ENCODE measurements at places on chromosomes 16 and 17.

- no peak for DNase-seq
Measured at GRCh38 chr17:50406578-50406977, 9.3 kb upstream of the LRRC59 start.

GRCh38 chr16:89350701-89351380 is 133.3 kb downstream of the ZNF778 start:
- no peak for DNase-seq

GRCh38 chr17:28616281-28616680 is 2.3 kb upstream of the RSKR start:
- DNase-seq, result no peak

DNA sequence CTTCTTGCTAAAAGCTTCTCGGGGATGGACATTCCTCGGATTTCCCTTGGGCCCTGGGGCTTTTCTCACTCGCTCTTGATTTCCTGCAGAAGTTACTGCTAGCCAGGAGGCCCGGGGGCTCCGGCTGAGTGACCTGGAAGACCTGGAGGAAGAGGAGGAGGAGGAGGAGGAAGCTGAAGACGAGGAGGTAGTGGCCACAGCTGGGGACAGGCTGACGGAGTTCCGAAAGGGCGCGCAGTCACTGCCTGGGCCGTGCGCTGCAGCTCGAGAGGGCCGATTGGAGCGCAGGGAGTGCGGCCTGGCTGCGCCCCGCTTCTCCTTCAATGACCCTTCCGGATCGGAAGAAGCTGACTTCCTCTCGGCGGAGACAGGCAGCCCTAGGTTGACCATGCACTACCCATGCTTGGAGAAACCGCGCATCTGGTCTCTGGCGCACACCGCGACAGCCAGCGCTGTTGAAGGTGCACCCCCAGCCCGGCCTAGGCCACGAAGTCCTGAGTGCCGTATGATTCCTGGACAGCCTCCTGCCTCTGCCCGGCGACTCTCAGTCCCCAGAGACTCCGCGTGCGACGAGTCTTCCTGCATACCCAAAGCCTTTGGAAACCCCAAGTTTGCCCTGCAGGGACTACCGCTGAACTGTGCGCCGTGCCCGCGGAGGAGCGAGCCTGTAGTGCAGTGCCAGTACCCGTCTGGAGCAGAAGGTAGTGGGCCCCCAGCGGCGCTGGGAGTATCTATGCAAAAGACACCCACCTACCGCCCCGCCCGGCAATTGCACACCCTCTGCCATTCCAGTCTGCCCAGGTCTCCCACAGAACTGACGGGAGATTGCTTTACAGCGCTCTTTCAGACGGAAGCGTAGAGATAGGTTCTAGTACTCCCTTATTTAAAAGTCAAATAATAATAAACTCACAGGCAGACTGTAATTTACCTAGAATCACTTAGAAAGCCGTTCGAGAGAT is 4.9 kb downstream of the IRX6 start:
- DNase-seq, result no peak

DNA sequence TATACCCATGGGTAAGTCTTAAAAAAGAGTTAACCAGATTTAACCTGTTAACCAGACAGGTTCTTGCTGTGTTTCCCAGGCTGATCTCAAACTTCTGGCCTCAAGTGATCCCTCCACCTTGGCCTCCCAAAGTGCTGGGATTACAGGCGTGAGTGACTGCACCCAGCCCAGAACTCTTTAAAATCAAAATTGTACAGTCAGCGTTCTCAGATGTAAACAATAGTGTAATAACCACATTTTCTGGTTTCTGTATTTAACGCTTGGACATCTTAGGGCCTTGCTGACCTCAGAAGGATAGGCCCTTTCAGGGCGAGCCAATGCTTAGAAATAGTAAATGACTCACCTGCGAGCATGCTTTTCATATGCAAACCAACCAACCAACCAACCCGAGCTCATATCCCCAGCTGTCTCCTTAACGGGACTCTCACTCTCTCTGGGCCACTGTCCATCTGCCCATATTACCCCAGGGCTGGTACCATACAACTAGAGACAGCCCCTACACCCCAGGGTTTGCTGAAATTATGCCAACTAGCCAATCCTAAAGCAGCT is 415.0 kb upstream of the XYLT1 start:
- DNase-seq, result no peak
